Left cardiac atrium (tissue), 4 donors: ENCODE measurements at places on chromosomes 1 and 21. TPM values are rescaled to one million over a fixed set of nuclear protein-coding genes. Genes with fewer than 3 reads are reported as not detected.

Gene FBXO2
- 7.9 TPM for total RNA-seq

Gene MYBPH
- not detected for total RNA-seq

Gene HSD3B2
- not detected for total RNA-seq

DNA sequence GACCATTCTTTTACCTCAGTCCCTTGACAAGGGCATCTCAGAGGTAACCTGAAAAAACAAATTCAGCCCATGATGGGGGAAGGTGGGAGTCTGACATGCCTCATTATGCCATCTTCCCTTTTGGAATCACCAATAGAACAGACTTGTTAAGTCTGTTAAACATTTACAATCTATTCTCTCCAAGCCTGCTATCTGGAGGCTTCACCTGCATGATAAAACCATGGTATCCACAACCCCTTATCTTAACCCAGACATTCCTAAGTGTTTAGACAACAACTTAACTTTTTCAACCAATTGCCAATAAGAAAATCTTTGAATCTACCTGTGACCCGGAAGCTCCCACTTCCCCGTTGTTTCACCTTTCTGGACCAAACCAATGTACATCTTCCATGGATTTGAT, 233.0 kb upstream of the CACYBP start:
- DNase-seq, result no peak

GRCh38 chr1:186298851-186299250, 76.2 kb downstream of the TPR start:
- no peak for DNase-seq

GRCh38 chr1:219990782-219991510, 55.4 kb downstream of the EPRS1 start:
- DNase-seq, result no peak

- no peak for DNase-seq
These were observed 24.3 kb upstream of the NBL1 start for GRCh38 chr1:19619697-19620384.

- no peak for DNase-seq
These were observed 469.8 kb upstream of the OLFM3 start for GRCh38 chr1:102466487-102466886.

DNA sequence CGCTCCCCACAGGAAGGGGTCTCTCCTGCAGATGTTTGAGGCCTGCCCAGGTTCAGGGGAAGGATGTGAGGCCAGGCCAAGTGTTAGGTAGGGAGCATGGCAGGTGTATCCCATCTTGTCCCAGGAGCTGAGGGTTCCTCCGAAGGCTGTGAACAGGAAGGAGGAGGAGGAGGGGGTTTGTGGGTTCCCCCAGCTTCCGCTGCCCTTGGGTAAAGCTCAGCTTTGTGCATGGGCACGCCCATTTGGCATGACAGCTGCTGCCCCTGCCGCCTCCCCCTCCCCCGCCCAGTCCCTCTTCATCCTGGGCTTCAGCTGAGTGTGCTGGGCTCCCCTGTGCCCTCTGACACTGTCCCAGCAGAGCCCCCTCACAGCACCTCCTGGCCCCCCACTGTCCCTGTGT, 25.5 kb downstream of the TNFRSF8 start:
- no peak for DNase-seq

DNA sequence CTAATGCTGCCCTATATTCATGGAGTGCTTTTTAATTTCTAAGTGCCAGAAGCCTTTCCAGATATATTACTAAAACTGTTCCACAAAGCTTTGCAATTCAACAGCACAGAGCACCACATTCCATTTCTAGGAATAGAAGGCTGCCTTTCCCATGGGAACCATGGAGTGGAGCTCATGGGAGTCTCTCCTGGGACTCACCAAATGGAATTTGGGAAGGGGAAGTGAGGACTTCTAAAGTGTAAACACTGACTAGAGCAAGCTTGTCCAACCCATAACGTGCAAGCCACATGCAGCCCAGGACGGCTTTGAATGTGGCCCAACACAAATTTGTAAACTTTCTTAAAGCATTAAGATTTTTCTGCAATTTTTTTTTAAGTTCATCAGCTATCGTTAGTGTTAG, 190.4 kb upstream of the TNR start:
- DNase-seq, result no peak
